ENCODE measurements at places on chromosomes 5 and 9.

DNA sequence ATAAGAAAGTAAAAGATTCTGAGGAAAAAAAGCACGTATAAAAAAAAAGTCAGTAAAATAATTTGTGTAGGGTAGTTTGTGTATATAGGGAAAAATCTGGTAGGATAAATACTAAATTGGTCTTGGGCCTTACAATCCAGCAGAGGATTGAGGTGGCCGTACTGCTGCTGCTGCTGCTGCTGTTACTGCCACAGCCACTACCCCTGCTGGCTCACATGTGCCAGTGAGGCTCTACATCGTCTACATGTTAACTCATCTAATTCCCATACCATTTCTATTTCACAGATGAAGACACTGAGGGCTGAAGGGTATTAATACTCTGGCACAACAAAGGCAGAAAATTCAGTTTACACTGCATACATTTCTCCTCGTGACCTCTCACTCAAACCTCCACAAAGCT is 928.5 kb downstream of the TLE4 start:
- DNase-seq: no peak

- DNase-seq: no peak
Observed at GRCh38 chr5:124922255-124922975, 176.0 kb upstream of the ZNF608 start.

- peak; percentile 70 for DNase-seq
Observed at GRCh38 chr9:111572950-111573604, 26.4 kb downstream of the PTGR1 start.

- no peak for DNase-seq
Observed at GRCh38 chr5:71938895-71939294, 168.4 kb upstream of the MAP1B start.

- no peak for DNase-seq
Observed at GRCh38 chr5:126869005-126869451, 92.1 kb downstream of the LMNB1 start.

DNA sequence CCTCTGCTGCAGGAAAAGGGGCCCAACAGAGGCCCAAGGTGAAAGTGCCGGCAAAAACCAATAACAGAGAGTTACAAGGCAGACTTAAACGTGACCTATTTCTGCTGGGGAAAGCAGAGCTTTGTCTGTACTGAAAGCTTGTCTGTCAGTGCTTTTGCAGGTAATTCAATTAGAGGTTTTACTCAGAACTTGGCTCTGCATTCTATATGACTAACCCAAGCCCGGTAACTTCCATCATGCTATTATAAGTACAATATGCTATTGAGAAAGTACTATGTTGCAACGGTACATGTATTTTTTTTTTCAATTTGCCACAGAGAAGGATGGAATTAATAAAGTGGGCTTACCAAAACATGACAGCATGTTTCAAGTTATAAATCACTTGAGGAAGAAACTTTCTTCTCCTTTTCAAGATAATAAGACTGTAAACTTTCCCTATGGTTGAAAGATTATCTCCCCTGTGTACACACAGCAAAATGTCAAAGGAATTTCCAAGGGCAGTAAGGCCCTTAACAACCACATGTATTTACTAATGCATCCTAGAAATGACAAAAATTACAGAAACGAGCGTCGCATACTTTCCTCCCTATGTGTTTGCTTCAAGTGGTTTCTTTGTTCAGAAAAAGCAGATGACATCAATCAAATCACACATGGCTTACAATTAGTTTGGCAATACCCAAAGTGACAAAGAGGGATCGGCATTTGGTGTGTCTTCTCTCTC is 282.4 kb downstream of the EFNA5 start:
- peak; percentile 85 for DNase-seq

DNA sequence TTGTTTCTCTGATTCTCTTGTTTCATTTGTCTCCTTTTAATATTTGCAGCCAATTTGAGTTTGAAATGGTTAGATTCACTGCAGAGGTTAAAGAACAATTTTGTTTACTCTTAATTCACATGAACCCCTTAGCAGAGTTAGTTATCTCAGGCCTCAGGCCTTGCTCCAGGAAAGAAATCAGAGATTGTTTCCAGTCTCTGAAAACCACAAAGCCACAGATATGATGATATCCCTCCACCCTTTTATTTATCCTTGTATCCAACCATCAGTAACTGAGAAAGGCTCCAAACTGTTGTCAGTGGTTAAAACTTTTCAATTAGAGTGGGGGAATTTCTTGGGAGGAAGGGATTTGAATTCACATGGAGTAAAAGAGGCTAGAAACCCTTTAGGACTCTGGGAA is 406.0 kb upstream of the DMAC1 start:
- DNase-seq: no peak

GRCh38 chr9:12862611-12863410 is 88.0 kb downstream of the LURAP1L start:
- no peak for DNase-seq

DNA sequence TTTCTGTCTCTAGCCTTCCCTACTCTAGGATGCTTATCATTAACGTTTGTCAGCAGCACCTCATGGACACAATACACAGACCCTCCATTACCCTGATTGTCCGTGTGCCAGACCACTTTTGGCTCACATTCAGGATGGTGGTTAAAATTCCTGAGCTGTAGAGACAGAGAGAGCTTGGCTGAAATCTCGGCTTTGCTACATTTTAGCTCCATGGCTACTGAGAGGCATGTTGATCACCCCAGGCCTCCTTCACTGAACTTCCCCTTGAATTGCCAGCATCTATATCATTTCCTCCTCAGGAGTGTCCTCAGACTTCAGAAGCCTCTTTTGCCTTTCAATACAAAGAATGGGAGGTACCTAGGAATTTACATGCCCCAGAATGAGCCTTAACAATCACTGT is 104.7 kb upstream of the ISL1 start:
- DNase-seq: no peak

DNA sequence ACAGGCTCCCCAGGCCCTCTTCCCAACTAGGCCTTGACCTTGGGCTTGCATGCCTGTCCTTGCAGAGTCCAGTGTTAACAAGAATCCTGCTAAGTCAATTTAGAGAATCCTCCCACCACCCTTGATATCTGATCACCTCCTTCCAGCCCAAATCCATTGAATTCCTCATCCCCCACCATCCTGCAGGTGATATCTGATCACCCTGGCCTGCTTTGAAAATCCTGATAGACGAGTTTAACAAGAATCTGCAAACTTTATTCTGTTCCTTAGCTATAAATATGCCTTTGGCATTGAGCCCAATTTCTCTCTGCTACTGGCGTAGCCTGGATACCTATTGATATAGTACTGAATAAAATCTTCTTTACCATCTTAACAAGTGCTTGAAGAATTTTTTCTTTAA is 125.5 kb downstream of the DIRAS2 start:
- DNase-seq: no peak

- no peak for DNase-seq
Observed at GRCh38 chr5:89216606-89217005, 333.6 kb upstream of the MEF2C start.

- DNase-seq: no peak
Observed at GRCh38 chr9:94779031-94779430, 52.5 kb downstream of the AOPEP start.

- DNase-seq: no peak
Observed at GRCh38 chr5:109962882-109963603, 273.3 kb downstream of the MAN2A1 start.

DNA sequence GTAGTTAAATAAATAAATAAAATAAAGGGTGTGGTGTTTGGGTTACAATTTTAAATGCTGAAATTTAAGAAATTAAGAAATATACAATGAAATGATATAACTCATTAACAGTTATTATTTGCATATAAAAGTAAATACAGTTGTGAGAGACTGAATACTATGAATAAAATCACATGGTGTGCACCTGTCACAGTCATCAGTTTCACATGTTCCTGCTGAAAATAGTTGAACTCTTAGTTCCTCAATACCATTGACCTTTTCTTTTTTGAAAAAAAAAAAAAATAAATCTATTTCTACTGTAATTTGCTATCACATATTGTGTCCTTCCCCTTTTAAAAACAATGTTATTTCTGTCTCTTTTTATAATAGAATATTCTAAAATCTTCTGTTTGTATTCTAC is 130.9 kb upstream of the CHD1 start:
- no peak for DNase-seq

DNA sequence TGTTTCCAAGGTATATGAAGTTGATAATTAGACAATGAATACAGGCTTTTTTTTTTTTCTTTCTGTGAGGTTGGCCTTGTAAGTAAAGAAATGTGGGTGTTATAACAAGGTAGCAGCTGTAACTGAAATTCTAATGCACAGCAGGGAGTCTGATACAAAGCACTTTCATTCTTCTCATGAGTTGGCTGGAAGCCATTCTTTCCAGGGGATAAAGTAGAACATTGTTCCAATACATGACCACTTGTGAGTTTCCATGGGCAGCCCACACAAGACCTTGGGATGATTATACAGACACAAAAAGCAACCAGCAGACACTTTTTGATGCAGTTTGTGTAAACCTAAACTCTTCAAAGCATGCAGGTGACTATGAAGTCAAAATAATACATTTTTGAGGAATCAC is 1785.9 kb upstream of the WWC1 start:
- DNase-seq: no peak

DNA sequence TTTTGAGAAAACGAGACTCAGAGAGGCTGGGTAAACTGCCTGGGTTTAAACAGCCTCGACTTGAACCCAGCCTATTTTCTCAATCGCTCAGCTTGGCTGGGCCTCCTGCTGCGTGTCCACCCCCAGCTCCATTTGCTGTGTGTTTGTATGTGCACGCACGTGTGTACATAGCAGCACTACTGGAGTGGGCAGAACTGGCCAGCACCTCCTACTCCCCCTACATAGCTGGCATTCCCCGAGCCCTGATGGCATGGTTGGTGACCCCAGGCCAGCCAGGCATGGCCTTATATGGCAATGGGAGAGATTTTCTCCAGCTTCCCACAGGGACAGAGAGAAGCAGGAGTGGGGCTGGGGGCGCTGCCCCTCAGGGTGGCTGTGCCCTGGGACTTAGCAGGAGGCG is 4.1 kb downstream of the AIF1L start:
- no peak for DNase-seq

DNA sequence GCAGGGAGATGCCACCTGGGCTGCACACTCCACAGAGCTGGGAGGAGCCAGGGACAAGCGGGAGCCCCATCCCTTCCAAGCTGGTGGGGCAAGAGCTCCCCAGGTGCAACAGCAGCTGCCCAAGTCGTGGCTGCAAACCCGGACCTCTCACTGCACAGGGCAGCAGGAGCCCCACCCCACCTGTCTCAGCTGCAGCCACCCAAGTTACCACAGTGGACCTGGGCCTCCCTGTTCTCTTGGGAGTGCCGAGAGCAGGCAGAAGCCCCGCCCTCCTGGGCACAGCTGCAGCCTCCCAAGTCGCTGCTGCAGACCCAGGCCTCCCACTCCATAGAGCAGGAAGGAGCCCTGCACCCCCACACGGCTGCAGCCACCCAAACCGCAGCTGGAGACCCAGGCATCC is 374.1 kb upstream of the ACO1 start:
- DNase-seq: no peak

DNA sequence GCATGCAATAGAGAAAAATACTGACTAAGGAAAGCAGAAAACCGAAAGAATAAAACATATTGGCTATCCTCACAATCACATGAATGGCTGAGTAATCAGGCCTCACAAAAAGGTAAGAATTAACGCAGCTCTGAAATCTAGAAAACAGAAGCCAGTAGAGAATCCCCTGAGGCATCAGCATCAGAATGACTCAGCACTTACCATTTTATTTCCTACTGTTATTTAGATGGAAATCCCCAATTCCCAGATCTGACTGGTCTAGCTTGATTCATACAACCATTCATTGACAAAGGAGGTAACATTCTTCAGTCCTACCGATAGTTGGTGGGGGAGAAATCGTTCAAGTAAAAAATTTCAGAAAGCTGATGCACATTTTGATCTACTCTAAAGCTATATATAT is 1408.4 kb upstream of the WWC1 start:
- DNase-seq: peak; percentile 62

GRCh38 chr9:76296561-76297310 is 97.5 kb downstream of the RFK start:
- no peak for DNase-seq

DNA sequence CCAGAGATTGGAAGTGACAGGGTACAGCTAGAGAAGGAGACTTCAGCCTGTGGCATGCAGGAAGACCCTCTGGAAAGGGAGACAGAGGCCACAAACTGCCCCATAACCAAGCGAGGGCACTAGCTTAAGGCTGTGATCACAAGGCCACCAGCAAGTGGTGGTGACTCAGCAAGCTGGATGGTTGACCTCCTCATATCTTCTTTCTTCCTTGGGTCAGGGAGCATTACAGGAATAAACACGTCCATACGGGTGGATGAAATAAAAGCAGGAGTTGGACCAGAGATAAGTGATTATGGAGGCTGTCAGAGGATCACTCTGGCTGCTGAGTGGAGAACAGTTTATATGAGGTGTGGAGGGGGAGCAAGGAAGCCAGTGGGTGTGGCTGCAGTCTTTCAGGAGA is 234.6 kb upstream of the TAS2R1 start:
- no peak for DNase-seq

DNA sequence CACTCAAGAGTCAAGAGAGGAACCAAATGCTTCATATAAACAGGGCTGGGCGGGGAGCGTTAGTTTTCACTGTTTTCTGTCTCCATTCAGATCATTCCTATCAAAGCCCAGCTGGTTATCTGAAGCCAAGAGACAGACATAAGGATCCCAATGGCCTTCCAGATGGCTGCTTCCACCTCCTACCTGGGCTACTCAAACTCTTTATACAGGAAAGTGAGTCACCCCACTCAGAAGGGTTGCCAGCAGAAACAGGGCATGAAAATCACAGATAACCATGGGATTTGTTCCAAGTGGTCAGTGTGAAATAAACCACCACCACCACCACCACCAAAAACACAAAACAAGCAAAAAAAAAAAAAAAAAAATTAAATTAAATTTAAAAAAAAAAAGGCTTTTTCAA is 5.5 kb downstream of the PRSS3 start:
- no peak for DNase-seq

DNA sequence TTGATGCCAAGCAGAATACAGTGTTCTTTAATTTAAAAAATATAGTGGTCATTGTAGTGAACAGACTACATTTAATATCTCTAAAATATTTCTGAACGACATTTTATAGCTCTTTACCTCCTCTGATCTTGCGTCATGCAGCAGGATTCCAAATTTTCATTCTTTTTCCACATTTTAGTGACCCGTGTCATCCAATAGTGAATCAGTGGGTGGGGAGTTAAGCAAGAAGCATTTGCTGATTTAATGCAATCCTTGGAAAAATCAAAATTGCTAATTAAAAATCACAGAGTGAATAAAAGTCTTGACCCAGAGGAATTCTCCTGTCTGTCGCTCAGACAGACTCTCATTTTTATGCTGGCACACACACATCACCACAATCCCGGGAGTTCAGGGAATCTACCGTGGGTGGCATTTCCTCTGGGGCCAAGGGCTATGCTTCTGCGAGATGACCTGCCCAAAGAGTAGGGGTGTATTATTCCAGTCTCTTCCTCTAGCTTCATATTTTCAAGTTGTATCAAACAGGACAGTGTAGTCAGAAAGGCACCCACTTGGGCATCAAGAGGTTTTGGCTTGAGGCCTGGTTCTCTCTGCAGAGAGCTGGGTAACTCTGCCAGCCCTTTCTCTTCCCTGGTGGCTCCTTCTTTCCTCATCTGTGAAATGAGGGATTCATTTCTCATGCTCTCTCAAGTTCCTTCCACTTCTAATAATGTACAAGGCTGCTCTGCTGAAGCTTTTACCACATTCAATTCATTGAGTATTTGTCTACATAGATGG is 24.8 kb upstream of the OTP start:
- no peak for DNase-seq
